ENCODE measurements at places on chromosomes 5 and 9.

GRCh38 chr9:104944356-104944755, 16.4 kb upstream of the ABCA1 start:
- DNase-seq = no peak

DNA sequence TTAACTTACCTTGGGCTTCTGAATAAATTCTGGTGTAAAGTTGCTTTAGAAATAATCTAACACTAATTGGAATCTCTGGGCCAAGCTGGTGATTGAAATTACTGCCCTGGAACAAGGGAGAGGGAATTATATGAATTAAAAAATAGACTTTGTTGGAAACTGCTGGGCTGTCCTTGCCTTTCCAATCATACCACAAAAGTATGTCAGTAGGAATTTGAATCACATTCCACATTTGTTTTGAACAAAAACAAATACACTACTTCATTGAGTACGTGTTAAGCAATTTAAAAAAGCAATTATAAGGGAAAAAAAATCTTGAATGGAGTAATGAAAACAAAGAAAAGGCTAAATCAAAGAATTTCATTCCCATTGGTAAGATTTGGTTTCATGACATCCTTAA, 102.5 kb upstream of the SREK1 start:
- DNase-seq = no peak

- no peak for DNase-seq
Measured at GRCh38 chr5:1419476-1420210, 25.6 kb downstream of the SLC6A3 start.

DNA sequence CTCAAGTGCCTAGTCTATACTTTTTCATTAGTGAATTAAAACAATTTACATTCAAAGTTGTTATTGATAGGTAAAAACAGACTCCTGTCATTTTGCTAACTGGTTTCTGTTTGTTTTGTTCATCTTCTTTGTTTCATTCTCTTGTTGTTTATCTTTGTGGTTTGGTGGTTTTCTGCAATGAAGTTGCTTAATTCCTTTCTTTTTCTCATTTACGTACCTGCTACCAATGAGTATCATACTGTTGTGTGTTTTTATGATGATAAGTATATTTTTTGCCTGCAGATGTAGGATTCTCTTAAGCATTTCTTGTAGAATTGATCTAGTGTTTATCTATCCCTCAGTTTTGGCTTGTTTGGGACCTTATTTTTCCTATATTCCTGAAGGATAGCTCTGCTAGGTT, 2230.0 kb downstream of the MAT2B start:
- DNase-seq = no peak

- DNase-seq = no peak
Measured at GRCh38 chr9:19145881-19146280, 18.6 kb upstream of the PLIN2 start.
